Activated T-helper 2 cell treated with anti-CD3 and anti-CD28 coated beads, Interferon-gamma antibody, Interleukin-2, Interleukin-4, amounts not matched to agents 10 μg/mL and 5 μg/mL and 100 μg/mL, durations not matched to agents 14 hours and 24 hours and 36 hours (primary cell): ENCODE measurements at places on chromosomes 1 and 21. TPM values are rescaled to one million over a fixed set of nuclear protein-coding genes. Genes with fewer than 3 reads are reported as not detected.

Gene ANKRD34A
- total RNA-seq: 4.1 TPM in 2 replicates

GRCh38 chr21:35136586-35137219 lies 87.6 kb upstream of the RUNX1 start:
- peaks cover 2% of the 10 kb centered on the region for H3K36me3 ChIP-seq
- H3K27me3 ChIP-seq: no peaks in the 10 kb centered on the region
- no peak for DNase-seq
- H3K4me3 ChIP-seq: no peak overlapping the region

DNA sequence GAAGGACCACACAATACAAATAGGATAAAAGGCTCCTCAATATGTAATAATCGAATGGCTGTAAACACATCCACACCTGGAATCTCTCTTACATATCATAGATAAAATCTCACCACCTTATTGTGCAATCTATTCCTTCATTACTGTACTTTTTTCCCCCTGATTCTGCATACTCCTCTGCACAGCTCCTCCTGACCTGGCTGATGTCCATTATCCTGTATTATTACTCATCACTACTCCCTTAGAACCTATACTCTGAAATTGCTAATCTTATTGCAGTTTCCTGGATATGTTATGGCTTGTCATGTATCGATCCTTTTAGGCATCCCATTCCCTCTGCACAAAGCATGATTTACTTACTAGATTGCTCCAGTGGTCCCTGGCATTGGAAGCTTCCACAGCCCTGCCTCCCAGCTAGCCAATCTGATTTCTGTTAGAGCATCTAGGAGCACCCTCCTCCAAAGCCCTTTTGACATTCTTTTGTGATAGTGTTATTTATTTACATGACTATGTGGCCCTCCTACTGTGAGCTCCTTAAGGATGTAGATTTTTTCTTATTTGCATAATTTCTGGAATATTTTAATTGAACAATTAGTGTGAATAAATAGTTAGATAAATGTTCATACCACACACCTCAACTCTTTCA lies 24.2 kb upstream of the PHGDH start:
- no peak overlapping the region for H3K27ac ChIP-seq
- H3K4me3 ChIP-seq: no peak overlapping the region
- DNase-seq: no peak
- no peaks in the 10 kb centered on the region for H3K36me3 ChIP-seq
- no peaks in the 10 kb centered on the region for H3K4me1 ChIP-seq

- H3K4me1 ChIP-seq: no peaks in the 10 kb centered on the region
- no peaks in the 10 kb centered on the region for H3K36me3 ChIP-seq
- H3K27me3 ChIP-seq: peaks cover 7% of the 10 kb centered on the region
- no peak overlapping the region for H3K4me3 ChIP-seq
- H3K27ac ChIP-seq: no peak overlapping the region
Observed at GRCh38 chr1:174049514-174049913, 27.4 kb upstream of the RC3H1 start.

DNA sequence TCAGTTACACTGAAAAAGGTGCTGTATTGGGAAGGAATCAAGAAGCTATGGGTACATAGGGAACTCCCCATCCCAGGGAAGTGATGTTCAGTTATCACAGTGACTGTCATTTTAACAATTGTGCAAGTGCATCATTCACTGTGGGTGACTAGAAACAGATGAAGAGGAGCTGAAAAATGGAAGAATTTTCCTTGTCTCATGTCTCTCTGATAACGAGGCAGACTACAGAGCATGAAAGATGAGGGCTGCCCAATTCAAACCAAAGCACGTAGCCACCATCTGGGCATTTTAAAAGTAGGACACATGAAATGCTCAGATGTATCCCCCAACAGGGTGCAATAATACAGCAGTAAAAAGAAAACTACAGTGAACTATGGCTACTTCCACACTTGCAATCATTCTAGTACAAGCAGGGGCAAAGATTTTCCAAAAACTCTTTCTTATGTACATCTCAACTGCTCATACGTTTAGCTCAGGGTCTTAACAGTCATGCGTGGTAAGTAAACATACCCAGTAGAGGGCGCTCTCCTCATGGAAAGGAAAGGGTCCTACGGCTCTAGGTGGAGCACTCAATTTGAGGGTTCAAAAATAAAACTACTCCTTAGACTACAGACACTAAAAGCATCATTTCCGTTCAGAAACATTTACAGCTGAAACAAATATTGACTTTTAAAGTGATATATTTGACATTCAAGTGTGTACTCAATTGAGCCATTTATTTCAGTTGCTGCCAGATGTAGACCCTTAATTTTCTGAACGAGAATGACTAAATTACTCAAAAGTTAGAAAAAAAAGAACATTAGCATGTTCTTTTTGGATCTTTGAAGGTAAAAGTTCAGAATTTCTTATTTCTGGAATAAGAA lies 143.2 kb downstream of the KCTD3 start:
- no peak overlapping the region for H3K27ac ChIP-seq
- H3K4me1 ChIP-seq: no peaks in the 10 kb centered on the region
- H3K27me3 ChIP-seq: no peaks in the 10 kb centered on the region
- no peak overlapping the region for H3K4me3 ChIP-seq
- DNase-seq: no peak

- no peak for DNase-seq
- H3K27ac ChIP-seq: peak overlapping the region; percentile 81
- no peaks in the 10 kb centered on the region for H3K36me3 ChIP-seq
- H3K4me1 ChIP-seq: peaks cover 8% of the 10 kb centered on the region
- peaks cover 15% of the 10 kb centered on the region for H3K27me3 ChIP-seq
Observed at GRCh38 chr1:117735045-117735992, 129.5 kb downstream of the TENT5C start.

DNA sequence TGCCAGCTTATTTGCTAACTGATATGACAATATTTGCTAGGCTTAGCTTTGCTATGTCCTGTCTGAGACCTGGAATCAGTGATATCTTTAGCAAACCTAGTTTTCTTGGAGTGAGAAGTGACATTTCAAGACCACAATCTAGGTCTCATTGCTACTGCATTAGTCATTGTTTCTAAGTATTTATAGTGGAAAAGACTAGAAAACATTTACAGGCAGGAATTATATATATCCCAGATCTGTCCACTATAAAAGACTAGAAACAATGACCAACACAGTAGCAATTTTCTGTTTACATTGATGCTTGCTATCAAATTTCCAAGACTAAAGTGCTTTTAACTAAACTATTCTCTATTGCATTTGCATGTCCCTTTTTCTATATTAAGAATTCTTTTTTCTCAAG lies 5.0 kb upstream of the RGS18 start:
- H3K4me3 ChIP-seq: no peak overlapping the region
- no peaks in the 10 kb centered on the region for H3K36me3 ChIP-seq
- DNase-seq: no peak
- no peaks in the 10 kb centered on the region for H3K27me3 ChIP-seq
